Stimulated activated CD4-positive, alpha-beta T cell treated with anti-CD3 and anti-CD28 coated beads, Interleukin-12 subunit alpha, Interleukin-12 subunit beta, amount 100 ng/mL, for 24 hours (primary cell): ENCODE measurements at places on chromosomes 6 and 20.
A peak's percentile ranks its signal among the peaks of the same experiment; 100 is the strongest.

GRCh38 chr6:166333172-166333995 is 9.0 kb downstream of the SFT2D1 start:
- no peak for DNase-seq

DNA sequence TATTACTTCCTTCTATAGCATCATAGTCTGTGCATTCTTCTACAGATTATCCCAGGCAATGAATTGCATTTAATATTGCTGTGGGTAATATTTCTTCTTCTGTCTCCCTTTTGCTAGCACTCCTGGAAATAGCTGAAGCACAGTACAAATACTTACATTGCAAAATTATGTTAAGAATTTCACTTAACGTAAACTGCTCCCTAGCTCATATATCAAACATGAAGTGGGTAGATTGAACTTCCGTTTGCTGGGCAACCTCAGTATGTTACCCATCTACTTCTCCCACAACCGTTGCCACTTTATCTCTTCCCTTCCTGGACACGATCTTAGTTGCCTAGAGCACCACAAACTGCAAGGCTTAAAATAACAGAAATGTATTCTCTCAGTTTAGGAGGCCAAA is 963.3 kb downstream of the KIF16B start:
- DNase-seq: no peak

GRCh38 chr20:50513169-50514034 is 3.2 kb downstream of the PTPN1 start:
- no peak for DNase-seq

DNA sequence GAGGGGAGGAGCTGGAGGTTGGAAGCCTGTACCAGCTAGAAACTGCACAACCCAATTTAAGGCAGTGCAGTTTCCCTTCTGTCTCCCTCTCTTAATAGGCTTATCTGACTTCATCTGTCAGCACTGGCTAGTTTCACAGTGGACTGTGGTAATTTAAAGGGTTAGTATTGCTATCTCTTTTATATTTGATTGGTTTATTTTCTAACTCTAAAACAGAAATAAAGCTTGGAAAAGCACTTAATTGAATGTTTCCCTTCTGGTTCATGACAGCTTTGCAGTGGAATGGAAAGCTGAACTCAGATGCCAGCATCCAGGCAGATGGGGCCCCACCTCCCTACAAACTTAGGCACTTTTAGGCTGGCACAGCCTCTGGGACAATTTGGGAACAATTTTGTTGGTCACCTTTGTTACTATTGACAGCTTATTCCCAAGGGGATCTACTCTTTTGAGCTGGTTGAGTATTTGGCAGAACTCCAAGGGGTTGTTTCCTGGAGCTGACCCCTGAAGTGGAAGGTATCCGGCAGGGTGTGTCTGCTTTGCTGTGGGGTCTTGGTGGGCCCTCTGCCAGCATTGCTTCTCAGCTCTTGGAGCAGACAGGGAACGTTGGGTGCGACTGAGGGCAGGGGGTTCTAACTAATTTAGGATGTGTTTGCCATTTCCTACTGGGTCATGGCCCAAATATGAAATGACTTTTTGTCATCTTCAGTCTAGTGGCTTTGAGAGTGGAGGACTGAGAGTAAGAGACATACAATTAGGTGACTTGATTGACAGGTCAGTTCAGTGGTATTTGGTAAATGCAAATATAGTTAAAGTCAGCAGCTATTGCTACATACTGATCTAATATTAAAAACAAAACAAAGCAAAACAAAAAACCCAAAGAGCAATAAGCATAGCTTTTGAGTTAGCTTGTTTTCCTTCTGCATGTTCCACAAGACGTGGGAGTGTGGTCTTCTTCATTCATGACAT is 9.3 kb downstream of the SH3BGRL2 start:
- no peak for DNase-seq

- no peak for DNase-seq
These were observed 87.1 kb downstream of the ERMARD start for GRCh38 chr6:169838346-169839028.

DNA sequence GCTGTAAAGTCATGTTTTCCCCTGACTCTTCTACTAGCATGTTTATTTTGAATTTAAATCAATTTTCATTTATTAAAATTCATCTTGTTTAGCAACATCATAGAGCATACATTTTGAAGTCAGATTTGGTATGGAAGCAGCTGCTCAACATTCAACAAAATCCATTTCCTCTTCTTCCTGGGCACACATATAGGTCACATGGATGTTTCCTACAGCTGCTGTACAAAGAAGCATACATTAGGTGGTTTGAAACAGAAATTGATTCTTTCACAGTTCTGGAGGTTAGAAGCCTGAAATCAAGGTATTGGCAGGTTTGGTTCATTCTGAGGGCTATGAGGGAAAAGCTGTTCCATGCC is 495.2 kb downstream of the RFPL4B start:
- DNase-seq: no peak

GRCh38 chr6:14622085-14622484 is 504.5 kb downstream of the CD83 start:
- no peak for DNase-seq

- no peak for DNase-seq
These were observed 4.0 kb downstream of the MYLIP start for GRCh38 chr6:16132909-16133308.

- DNase-seq: no peak
These were observed 88.1 kb downstream of the CDH4 start for GRCh38 chr20:61340157-61340556.

- peak; percentile 3 for DNase-seq
These were observed 26.0 kb downstream of the GPX6 start for GRCh38 chr6:28489366-28490204.

DNA sequence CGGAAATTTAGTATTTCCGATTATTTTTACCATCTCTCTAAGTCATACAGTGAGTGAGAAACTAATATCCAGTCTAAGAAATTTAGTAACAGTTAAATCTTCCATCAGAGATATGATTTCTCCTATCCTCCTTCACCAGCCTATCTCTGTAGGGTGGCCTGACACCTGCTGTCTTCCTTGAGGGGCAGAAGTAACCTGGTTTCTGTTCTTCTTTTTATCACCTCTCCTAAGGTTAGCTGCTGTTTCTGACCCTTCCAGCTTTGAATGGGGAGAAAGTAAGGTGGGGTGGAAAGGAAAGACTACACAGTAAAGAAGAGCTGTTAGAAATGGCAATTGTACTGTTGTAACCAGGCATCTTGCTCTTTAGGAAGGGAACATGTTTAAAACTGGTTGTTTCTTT is 447.7 kb downstream of the PHF3 start:
- DNase-seq: no peak

DNA sequence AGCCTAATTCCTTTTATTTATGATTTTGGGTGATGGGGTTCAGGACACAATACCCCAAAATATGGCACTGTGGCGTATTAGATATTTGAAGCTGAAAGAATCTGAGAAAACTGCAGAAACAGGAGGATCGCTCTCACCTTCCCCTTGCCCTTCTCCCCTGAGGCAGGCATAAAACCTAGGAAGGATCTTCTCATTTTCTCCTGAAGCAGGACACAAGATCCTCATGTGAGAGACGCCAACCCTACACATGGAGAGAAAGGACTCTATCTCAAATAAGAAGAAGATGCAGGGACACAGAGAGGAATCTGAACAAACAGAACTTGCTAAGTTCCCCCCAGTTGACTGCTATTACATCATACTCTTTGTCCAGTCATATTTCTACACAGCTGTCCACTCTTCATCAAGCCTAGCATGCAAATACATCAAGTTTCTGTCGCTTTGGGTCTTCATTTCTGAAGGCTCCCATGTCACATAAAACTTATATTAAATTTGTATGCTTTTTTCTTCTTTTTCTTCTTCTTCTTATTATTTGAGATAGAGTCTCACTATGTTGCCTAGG is 109.0 kb downstream of the DTNBP1 start:
- DNase-seq: no peak

GRCh38 chr6:30744054-30744805 is at the start of gene IER3:
TSS of gene IER3 (minus strand) at chr6:30744547. CDS start at chr6:30744518, 29 bp downstream.
- DNase-seq: peak; percentile 82

DNA sequence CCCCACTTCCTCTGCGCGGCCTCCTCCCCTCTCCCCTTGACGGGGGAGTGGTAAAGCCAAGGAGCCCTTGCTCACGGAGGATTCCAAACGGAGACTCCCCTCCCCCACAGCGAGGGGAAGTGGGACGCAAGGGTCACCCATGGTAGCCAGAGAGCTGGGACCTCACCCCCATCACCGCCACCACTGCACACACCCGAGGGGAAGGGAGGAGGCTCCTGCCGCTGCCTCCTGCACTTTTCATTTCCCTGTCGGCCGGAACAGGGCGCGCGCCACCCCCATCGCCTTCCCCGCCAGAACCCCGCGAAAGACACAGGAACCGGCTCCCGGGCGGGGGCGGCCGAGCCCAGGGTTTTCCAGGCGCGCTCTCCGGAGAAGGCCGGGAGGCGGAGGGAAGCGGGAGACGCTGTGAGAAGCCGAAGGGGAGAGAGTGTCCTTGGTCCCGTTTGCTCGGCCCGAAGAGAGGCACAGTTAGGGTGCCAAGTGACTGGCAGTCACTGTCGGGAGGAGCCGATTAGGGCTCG is 789 bp downstream of the CCND3 start:
- peak; percentile 51 for DNase-seq

GRCh38 chr6:68771426-68771825 is 136.3 kb downstream of the ADGRB3 start:
- DNase-seq: no peak

GRCh38 chr20:62461834-62462233 is 14.0 kb downstream of the GATA5 start:
- DNase-seq: no peak

GRCh38 chr20:40197691-40198090 is 491.3 kb downstream of the MAFB start:
- DNase-seq: no peak

DNA sequence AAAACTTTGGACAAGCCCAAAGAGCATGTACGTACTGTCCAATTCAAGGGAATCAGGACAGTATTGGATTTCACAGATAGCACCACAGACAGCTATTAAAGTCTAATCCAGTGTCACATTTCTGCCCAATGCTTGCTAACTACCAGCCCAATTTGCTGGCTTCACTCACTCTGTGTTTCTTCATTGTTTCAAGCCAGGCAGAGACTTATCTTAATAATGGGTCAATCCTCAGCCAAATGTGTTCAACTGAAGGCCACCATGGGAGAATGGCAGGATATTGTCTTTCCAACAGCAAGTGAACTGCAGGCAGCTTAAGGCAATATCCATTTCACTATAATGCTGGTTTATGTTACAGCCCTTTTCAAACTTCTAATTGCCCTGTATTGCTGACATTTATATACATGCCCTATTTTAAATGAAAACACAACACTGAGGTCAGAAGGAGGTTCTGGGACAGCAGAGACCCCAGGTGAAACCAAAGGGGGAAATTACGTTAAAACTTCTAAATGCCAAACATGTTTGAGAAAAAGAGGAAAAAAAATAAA is 142.1 kb upstream of the RSPO3 start:
- no peak for DNase-seq

DNA sequence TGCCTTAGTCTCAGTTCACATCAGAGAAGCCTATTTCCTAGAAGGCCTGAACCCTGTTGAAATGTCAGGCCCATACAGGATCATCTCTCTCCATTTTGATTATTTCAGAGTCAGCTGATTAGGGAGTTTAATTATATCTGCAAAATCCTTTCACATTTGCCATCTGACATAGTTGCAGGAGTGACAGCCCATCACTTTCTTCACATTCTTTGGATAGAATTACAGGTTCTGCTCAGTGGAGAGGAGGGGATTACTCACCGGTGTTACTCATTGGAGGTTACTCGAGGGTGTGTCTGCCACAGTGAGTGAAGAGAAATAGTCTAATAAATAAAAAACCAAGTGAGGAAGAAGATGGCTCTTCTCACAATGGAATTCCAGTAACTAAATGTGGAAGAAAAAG is 216.8 kb downstream of the TMEM242 start:
- DNase-seq: no peak

DNA sequence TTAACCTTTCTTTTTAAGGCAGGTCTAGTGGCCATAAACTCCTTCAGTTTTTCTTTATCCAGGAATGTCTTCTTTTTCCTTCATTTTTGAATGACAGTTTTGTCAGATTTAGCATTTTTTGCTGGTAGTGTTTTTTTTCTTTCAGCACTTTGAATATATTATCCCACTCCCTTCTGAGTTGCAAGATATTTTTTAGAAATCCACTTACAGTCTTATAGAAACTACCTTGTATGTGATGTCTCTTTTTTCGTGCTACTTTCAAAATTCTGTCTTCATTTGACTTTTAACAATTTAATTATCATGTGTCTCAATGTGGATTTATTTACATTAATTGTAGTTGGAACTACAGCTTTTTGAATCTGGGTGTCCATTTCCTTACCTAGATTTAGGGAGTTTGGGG is 284.4 kb upstream of the RNF217 start:
- no peak for DNase-seq
